ENCODE measurements at places on chromosomes 6 and 20.
A peak's percentile ranks its signal among the peaks of the same experiment; 100 is the strongest.

DNA sequence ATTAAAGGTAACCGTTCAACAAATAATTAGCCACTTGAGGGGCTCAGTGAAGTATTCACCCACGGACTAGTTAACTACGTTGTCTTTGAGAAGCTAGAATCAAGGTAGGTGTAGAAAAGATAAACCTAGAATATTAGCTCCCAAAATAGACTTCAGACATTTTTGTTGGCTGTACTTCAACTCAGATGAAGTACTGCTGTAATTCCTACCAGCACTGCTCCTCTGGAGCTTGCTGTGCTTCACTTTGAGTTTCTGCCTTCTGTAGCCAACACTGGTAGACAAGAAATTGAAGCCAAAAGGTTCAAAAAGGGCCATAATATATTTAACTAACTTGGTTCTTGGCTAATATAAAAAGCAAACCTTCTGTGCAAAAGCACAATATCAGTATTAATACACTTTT is 18.8 kb upstream of the SDHAF4 start:
- DNase-seq = no peak

- DNase-seq = no peak
Observed at GRCh38 chr6:81484251-81484650, 268.2 kb downstream of the TENT5A start.

DNA sequence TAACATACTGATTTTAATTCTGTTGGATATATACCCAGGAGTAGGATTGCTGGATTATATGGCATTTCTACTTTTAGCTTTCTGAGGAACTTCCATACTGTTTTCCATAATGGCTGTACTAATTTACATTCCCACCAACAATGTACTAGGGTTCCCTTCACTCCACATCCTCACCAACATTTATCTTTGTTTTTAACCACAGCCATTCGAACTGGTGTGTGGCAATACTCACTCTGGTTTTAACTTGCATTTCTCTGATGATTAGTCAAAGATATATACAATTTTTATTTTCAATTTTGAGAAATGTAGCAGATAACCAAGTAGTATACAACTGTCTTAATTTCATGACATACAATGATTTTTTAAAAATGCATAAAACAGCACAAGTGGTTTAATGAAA is 30.3 kb upstream of the ADGRG6 start:
- DNase-seq = no peak

DNA sequence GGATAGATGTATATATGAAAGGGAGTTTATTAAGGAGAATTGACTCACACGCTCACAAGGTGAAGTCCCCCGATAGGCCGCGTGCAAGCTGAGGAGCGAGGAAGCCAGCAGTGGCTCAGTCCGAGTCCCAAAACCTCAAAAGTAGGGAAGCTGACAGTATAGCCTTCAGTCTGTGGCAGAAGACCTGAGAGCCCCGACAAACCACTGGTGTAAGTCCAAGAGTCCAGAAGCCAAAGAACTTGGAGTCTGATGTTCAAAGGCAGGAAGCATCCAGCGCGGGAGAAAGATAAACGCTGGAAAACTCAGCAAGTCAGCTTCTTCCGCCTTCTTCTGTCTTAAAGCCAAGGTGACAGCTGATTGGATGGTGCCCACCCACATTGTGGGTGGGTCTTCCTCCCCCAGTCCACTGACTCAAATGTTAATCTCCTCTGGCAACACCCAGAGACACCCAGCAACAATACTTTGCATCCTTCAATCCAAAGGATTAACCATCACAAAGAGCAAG is 102.6 kb upstream of the GJE1 start:
- DNase-seq = no peak

- no peak for DNase-seq
Observed at GRCh38 chr20:57288651-57289277, 22.3 kb upstream of the BMP7 start.

GRCh38 chr20:24580006-24580405 is 110.6 kb downstream of the SYNDIG1 start:
- no peak for DNase-seq

DNA sequence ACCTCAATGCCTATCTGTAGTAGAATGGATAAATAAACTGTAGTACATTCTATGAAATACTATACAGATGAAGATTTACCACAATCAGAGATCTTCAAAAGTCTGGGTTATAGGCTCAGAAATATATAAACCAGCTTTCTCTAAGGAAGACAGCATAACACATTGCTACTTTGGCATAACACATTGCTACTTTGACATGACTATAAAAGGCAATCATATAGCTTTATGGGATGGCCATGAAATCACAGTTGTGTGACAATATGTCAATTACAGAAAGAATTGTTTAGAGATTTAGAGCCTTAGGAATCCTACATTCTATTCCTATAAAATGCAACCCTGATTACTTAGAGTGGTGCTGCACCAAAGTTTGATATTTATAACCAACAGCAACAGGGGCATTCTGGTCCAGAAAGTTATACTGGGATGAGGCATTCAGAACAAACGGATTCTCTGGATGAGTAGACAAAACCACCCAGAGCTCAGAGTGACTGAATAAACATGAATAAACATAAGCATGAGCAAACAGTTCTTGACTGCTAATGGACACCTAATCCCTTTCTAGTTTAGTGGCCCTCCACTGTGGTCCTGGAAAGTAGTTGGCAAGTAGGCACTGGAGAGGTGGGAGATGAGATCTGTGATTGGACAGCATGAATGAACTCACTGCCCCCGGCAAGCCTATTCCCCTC is 12.0 kb downstream of the TTI1 start:
- DNase-seq = no peak

DNA sequence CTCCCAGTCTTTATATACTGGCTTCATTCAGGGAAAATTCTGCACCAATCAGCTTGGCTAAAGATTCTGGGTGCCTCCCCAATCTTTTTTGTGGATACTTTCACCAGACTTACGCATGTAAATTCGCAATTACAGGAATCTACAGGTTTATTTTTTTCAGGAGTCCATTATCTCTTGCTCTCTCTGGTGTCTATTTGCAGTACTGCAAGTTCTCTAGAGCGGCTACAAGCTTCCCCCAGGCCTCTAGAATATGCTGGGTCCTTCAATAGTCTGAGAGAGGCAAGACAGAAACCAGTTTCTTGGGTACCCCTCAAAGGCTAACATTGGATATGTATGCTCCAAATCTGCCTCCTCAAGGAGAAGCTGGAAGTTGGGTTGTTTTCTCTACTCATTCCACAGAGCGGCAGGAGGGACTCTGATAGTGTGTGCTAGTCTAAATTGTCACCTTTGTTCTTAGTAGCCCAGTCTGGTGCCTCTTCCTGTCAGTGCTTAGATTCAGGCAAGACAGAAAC is 58.5 kb downstream of the SUN5 start:
- DNase-seq = no peak

DNA sequence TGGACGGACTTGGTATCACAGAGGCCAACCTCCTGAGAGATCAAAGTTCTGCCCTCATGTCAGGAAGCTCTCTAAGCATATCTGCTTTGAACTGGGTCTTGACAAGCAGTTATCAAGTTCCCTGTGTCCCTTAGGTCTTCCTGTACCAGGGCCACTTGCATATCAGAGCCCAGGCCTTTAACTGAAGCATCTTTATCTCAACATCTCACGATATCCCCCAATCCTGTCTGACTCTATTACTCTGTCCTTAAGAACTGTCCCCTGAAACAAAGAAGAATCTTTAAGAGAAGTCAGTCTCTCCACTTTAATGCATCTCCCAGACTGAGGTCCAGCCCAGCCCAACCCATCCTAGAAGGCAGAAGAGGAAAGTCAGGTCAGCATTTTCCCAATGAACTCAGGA is 8.2 kb downstream of the MAS1L start:
- no peak for DNase-seq

DNA sequence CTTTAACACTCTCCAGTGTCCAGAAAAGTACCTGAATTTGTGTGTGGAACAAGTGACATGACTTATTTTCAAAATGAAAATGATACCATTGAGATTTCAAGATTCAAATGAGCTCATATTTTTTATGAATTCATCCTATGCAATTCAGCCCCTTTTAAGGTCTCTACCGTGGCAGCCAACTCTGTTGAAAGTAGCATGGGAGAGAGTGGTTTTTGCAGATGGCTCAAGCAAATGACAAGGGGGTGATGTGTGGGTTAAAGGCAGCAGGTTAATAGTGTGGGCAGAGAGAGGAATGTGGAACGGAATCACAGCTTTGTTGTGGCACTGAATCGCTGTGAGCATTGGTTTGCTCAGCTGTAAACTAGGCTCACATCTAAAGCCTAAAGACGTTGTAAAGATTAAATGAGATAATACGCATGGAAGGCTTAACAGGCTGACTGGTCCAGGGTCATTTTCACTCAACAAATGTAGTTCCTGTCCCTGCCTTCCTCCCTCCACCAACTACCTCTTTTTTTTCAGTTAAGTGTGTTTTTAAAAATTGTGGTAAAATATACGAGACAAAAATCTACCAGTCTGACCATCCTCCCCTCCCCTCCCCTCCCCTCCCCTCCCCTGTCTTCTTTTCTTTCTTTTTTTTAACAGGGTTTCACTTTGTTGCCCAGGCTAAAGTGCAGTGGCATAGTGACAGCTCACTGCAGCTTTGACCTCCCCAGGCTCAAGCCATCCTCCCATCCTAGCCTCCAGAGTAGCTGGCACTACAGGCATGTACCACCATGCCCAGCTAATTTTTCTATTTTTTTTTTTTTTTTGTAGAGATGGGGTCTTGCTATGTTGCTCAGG is 114.7 kb upstream of the ZNF217 start:
- peak; percentile 21 for DNase-seq

DNA sequence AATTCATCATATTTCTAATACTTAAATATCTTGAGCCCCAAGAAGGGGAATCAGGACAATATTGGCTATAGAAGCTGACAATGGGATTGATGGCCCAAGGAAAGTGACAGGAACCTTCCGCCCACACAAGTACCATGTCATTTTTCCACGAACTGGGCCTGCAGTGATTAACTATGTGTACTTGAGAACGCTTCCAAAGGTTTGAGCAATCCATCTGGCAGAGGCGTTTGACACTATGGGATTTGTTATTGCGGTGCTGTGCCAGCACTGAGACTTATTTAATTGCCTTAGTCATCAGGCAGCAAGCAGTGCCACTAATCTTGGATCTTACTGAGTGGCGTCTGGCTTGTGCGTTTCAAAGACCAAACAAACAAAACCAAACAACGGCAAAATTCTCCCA is 135.6 kb upstream of the UST start:
- DNase-seq = no peak

DNA sequence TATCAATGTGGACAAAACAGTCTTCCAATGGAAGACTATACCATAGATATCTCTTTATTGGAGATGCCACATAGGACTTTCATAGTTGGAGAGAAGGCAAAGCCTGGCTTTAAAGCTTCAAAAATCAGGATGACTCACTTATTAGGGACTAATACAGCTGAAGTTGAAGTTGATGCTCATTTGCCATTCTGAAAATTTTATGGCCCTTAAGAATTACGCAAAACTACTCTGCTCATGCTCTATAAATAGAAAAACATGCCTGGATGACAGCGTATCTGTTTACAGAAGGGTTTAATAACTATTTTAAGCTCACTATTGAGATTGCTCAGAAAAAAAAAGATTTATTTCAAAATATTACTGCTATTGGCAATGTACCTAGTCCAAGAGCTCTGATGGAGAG is 155.5 kb upstream of the DST start:
- no peak for DNase-seq

DNA sequence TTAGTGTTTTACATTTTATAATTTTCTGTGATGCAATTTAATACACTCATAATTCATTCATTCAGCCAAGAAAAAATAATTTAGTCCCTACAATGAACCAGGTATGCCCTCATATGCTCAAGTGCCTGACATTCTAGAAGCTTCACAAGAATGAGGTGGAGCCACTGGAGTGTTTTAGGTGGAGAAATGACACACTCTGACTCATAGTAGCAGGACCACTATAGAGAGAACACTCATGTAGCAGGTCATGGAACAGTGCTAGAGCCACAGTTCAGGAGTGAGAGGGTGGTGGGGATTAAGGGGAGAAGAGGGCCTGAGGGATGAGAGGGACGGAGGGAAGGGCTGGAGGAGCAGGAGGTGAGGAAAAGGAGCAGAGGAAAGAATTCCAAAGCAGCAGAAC is 1.4 kb upstream of the HLA-G start:
- no peak for DNase-seq

- no peak for DNase-seq
Observed at GRCh38 chr6:10793695-10794094, 44.6 kb downstream of the MAK start.

DNA sequence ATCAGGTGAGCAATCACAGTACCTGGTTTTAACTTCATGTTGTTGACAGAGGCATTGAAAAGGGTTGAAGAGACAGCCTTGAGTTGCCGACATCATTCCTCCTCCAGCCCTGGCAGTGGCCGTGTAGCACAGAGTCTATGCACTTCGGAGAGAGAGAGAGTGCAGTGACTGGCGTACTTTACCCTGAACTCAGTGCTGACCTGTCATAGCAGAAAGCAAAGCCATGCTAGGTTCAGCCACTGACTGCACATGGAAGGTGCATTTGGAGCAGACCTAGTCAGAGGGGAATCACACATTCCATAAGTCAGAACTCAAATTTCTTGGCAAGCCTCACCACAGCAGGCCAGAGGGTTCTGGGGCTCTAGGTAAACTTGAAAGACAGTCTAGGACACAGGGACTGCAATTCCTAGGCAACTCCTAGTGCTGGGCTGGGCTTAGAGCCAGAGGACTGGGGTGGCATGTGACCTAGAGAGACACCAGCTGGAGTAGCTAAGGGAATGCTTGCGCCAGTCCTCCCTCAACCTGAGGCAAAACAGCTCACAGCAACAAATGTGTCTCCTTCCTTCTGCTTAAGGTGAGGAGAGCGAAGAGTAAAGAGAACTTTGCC is 69.1 kb downstream of the ELOVL4 start:
- DNase-seq = no peak

DNA sequence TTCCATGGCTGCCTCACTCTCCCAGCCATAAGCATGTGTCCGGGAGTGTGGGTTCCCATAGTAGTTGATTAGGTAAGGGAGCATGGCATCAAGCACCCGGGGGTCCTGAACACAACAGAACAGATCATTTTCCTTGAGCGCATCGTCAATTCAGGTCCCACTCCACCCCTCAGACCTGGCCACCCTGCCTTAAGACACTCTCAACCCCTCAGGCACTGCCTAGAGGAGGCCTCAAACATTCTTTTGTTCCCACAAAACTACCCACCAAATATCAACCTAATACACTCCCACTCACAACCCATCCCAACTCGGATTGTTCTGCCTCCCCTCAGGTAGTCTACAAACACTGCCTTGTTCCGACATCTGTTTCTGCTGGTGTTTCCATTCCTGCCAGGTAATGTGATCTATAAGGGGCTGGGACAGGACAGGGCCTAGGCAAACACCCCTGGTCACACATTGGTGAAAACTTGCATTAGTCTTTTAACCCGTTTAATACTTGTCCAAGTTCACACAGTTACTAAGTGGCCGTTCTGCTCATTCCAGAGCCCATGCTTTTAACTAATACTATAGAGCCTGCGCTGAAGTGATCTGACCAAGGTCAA is 1.4 kb downstream of the NFS1 start:
- no peak for DNase-seq

DNA sequence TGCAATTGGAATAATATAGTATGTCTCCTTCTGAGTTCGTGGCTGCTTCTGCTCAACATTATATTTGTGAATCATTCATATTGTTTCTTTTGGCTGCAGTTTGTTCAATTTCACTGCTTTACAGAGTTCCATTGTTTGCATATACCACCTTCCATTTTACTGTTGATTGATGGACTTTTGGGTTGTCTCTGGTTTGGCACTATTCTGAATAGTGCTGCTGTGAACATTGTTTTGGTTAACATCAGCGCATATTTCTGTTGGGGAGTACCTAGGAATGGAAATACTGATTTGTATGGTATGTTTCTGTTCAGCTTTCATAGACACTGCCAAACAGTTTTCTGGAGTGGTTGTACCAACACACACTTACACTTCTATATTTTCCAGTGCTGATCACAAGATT is 46.9 kb downstream of the UST start:
- no peak for DNase-seq

Data from stimulated activated CD8-positive, alpha-beta memory T cell treated with anti-CD3 and anti-CD28 coated beads, Interleukin-4, amount 100 ng/mL, for 24 hours (primary cell).